ENCODE measurements at places on chromosomes 6 and 20.

DNA sequence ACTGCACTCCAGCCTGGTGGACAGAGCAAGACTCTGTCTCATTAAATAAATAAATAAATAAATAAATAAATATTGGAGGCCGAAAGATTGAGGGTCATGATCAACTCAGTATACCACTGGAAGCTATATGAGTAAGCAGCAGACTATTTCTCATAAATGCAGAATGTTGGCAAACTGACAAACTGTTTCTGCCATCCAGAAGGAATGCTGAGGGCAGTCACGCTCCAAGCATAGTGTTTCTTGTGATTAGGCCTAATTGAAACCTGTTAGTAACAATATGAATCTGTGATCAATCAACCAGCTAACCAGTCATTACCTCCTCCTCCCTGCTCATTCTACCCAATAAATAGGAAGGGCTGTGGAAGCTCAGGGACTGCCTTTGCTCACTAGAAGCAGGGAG is 15.2 kb upstream of the KCNK15 start:
- peak; percentile 75 for DNase-seq

GRCh38 chr6:52955871-52956270 is 39.2 kb downstream of the GSTA4 start:
- no peak for DNase-seq

DNA sequence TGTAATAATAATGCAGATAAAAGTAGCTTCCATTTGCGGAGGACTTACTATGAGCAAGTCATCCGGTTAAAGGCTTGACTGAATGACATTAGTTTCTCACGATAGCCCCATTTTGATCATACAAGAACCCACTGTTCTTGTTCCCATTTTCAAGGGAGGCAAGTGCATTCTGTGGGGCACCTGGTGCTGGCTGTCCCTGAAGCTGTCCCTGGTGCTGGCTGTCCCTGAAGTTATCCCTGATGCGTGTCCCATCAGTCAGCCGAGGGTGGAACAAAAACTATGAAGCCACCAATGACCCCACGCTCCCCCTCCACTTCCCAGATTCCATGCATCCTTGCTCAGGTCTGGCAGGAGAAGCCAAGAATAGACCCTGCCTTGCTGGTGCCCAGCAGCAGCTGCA is 95.3 kb downstream of the EDN3 start:
- DNase-seq: no peak

DNA sequence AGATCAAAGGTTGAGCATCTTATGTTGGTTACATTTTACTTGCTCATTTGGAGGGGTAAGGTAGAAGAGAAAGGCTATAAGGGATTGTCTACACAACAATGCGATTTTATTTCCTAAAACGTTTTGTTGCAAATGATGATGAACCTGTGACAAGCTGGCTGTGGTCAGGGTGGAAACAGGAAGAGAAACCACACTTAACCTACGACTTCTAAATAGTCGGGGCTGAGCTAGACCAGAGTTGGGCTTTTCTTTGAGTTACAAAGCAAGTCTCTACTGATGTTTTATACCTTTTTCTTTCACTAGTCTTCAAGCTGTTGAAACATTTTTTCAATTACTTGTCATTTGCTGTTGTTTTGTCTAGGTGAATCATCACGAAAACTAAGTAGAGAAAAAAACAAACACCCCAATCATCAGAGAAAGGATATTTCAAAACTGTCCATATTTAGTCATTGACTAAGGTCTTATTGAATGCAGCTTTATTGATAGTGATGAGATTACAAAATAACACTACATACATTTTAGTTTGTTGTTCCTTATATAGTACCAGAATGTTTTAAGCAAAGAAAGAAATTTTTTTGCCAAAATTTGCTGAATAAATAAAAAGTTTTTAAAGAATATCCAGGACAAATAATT is 18.0 kb downstream of the KLHL31 start:
- no peak for DNase-seq

DNA sequence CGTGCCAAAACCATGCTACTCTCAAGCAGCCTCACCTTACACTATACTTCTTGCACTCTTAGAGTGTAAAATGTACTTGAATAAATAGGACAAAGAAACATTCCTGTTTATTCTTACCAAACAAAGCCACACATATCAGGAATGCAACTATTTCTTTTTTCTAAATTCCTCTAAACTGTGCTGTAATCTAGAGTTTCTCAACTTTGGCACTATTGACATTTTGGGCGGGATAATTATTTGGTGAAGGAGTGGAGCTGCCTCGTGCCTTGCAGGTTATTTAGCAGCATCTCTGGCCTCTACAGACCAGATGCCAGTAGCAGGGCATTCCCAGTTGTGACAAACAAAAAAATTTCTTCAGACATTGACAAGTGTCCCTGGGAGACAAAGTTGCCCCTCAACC is 86.9 kb downstream of the PHACTR1 start:
- no peak for DNase-seq

GRCh38 chr6:42361036-42361435 is 90.7 kb downstream of the TRERF1 start:
- no peak for DNase-seq

- no peak for DNase-seq
These were observed 129.6 kb downstream of the CEBPB start for GRCh38 chr20:50320005-50320900.

GRCh38 chr6:117352466-117353081 is 73.2 kb downstream of the ROS1 start:
- DNase-seq: peak; percentile 45
